ENCODE measurements at places on chromosomes 2 and 18.

DNA sequence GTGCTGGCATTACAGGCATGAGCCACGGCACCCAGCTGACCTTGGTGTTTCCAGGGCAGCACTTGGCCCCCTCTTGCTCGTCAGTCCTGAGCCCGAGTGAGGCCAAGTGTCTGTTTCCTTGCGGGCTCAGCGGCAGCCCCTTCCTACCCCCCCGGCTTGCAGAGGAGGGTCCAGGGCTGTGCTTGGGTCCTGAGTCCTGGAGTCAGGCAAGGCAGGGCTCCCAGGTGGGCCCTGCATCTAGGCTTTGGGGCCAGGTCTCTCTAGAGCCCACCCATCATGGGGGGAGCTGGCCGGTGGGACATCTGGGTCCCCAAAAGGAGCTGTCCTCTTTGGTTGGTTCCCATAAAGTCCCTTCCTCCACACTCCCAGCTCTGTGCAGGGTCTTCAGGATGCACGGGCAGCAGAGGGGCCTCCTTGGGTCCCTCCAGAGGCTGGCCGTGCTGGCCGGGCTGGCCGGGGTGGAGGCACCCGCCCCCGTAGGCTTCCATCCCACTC, 63.7 kb upstream of the HPCAL1 start:
- DNase-seq: no peak

- DNase-seq: no peak
Measured at GRCh38 chr2:157363612-157364101, 38.0 kb upstream of the ERMN start.

GRCh38 chr18:67453901-67454300, 62.6 kb downstream of the DSEL start:
- no peak for DNase-seq

DNA sequence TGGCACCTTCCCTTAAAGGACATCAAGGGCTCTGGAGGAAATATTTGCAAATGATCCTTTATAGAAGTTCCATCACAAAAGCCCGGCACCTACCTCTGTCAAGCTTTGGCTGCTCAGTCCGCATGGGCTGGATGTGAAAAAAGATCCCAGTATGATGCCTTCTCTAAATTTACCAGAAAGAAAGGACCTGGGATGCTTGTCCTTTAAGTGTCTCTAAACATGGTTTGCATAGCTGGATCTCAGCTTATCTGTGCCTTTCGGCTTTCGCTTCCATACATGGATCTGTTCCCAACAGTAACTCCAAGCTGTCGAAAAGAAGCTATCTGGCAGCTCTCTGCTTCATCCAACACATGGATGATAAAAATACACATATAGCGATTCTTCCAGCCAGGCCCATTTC, 60.4 kb upstream of the SLC8A1 start:
- no peak for DNase-seq

GRCh38 chr18:75421656-75422055, 5.8 kb downstream of the SMIM21 start:
- DNase-seq: no peak

DNA sequence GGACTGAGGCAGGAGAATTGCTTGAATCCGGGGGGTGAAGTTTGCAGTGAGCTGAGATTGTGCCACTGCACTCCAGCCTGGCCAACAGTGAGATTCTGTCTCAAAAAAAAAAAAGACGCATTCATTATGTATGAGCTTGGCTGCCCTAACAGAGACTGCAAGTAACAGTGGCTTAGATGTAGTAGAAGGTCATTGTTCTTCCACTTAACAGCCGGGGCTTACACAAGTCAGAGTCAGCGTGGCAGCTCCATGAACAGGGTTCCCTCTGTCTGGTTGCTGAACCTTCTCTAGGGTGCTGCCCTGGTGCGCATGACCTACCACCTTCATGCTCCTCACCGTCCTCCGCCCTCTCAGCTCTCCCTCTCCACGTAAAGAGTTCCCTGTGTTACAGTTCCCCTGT, 49.1 kb upstream of the IGFBP2 start:
- no peak for DNase-seq

DNA sequence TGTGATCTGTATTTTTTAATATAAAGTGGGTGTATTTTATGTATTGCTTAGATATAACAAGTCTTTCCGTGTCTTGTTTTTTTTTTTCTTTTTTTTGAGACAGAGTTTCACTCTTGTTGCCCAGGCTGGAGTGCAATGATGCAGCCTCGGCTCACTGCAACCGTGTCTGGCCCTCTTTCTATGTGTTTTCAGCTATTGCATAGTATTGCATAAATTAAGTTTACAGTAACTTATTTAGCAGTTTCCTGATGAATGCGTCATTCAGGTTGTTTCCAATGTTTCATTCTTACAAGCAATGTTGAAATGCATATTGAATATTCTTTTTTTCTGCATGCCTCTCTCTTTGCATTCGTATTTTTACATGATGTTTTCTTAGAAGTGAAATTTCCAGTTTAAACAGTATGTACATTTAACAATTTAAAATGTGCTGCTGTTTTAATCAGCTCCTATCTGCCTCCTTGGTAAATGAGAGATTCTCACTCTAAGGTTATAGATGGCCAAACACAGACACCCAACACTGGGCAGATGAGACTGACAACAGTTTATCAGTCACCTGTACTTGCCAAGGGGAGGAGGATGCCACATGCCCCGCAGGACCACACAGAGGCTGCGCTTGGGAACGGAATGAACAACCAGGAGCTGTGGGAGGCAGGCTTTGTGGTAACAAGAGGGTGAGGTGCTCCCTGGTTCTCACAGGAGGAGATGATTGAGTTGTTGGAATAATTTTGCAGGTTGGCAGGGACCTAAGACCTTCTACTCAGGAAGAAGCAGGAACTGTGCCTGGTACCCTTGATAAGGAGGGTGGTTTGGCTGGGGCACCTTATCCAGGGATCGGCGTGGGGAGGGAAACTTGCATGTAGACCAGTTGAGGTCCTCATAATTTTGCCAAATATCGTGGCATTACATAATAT, 7.5 kb downstream of the SLC9A4 start:
- DNase-seq: no peak
